ENCODE measurements at places on chromosomes 7 and 10. TPM values are rescaled to one million over a fixed set of nuclear protein-coding genes. Genes with fewer than 3 reads are reported as not detected.
A peak's percentile ranks its signal among the peaks of the same experiment; 100 is the strongest.

DNA sequence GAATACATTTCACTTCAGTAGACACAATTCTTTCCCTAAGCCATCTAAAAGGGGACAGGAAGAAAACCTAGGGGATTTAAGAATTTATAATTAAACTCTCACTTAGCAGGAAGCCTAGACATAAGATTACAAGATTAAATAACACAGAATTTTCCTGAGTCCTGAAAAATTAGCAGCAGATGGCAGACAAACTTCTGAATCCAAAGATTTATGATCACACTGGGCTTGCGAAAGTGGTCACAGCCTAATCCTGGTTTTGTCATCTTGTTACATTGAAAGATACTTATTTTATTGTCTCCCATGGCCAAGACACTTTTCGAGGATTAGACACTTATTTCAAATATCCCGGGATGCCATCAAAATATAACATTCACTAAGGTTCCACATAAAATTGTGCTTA is 2.9 kb downstream of the ERLIN1 start:
- no peak for DNase-seq

DNA sequence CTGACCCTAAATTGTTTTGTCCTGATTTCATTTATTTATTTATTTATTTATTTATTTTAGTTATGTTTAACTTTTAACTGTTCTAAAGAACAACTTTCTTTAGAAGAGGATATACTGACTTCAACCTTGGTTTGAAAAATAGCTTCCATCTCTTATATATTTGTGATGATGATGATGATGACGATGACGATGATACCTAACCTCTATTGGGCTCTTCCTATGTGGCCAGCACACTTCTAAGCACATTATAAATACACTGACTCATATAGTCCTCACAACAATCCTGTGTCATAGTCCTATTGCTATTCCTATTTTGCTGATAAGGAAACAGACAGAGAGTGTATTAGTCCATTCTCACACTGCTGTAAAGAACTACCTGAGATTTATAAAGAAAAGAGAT is 162.9 kb upstream of the KIAA1217 start:
- no peak for DNase-seq

- DNase-seq, result peak; percentile 91
These were observed at the start of gene NPM3 for GRCh38 chr10:101782811-101783735. Gene NPM3 (minus strand): TSS chr10:101783446. CDS start chr10:101783390, 56 bp downstream.

DNA sequence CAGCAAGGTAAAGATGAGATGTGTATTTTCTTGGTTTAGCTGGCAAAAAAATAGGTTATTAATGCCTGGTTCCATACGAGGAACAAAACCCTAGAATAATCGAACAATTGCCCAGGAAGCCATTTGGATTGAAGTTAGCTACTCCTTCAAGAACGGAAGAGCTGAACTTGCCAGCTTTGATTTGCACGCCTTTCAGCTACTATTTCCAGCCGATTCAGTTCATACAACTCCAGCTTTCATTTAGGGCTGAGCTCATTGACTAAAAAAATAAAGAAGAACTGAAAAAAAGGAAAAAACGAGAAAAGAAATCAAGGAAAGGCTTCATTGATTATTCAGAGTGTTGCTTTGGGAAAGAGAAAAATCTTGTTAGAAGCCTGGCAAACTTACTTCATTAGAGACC is 60.4 kb downstream of the PTN start:
- no peak for DNase-seq

GRCh38 chr7:40306596-40306995 is 171.8 kb downstream of the SUGCT start:
- no peak for DNase-seq

DNA sequence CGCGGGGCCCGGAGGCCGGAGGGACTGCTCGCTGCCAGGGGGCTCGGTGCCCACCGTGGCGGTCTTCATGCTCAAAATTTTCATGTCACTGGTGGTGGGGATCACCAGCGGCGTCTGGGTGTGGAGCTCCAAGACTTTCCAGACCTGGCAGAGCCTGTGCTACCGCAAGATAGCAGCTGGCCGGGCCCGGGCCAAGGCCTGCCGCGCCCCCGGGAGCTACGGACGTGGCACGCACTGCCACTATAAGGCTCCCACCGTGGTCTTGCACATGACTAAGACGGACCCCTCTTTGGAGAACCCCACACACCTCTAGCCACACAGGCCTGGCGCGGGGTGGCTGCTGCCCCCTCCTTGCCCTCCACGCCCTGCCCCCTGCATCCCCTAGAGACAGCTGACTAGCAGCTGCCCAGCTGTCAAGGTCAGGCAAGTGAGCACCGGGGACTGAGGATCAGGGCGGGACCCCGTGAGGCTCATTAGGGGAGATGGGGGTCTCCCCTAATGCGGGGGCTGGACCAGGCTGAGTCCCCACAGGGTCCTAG is 2.0 kb downstream of the FZD9 start:
- DNase-seq, result peak; percentile 62

- DNase-seq, result no peak
These were observed 32.2 kb upstream of the PDE1C start for GRCh38 chr7:32102432-32102873.

- no peak for DNase-seq
These were observed 23.0 kb upstream of the UMAD1 start for GRCh38 chr7:7617550-7617949.

GRCh38 chr10:61903928-61904344 is 2.4 kb downstream of the ARID5B start:
- no peak for DNase-seq

GRCh38 chr7:68411742-68412141 is 1186.5 kb upstream of the AUTS2 start:
- DNase-seq, result no peak

- DNase-seq, result peak; percentile 79
These were observed 1.9 kb downstream of the FZD1 start for GRCh38 chr7:91266067-91266688.

- DNase-seq, result no peak
These were observed 109.4 kb downstream of the MAD1L1 start for GRCh38 chr7:2123360-2123759.

- DNase-seq, result no peak
These were observed 12.3 kb upstream of the GATA3 start for GRCh38 chr10:8041992-8042720.

NHLRC2 gene
- polyA plus RNA-seq, result 14.9 TPM

CAMK2G gene
- 7.3 TPM for polyA plus RNA-seq

UCN3 gene
- not detected for polyA plus RNA-seq

GPR15LG gene
- polyA plus RNA-seq, result not detected

GATAD1 gene
- 15.5 TPM for polyA plus RNA-seq

REEP3 gene
- 11.9 TPM for polyA plus RNA-seq
